ENCODE measurements at places on chromosomes 5 and 9. TPM values are rescaled to one million over a fixed set of nuclear protein-coding genes. Genes with fewer than 3 reads are reported as not detected.
A peak's percentile ranks its signal among the peaks of the same experiment; 100 is the strongest.

- DNase-seq = no peak
Measured at GRCh38 chr9:83937861-83938455, 16.7 kb upstream of the KIF27 start.

GRCh38 chr5:176731506-176732160 is 78.7 kb upstream of the UNC5A start:
- DNase-seq = peak; percentile 4

DNA sequence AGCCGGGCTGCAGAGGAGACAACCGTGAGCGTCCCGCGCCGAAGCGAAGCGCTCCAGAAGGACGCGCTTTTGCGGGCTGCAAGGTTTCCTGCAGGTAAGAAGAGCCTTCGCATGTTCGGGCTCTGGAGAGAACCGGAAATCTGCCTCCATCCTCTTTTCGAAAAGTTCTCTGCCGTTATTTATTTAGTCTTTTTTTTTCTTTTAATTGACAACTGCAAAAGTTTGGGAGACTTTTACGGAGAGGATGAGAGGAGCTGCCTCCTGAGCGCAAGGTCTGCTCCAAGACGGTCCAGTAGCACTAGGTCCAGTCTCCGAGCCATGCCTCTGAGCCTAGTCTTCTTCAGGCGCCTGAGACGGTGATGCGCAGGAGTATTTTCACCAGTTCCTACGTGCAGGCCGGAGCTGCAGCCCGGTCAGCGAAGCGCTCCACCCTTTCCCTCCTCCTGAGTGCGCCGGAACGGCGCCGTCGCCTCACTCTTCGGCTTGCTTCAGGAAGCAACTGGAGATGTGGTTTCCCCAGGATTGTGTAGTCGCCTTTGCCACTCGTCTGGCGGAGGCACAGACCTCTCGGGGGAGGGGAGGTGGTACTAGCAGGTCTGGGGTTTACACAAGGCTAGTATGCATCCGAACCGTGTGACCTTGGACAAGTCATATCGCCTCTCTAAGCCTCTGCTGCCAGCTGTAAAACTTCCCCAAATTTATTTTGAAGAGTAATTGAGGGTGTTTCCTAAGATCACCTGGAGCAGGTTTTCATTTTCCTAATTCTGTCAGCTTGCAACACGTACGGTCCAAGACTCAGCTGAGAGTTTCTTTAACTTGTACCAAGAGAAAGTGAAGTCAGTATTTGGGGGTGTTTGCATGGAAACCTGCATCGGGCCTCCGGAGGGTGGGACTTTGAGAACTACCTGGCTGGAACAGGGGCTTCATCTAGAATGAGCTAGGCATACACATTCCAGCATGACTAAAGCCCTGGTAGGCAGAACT is 4.5 kb downstream of the POU4F3 start:
- DNase-seq = peak; percentile 52

- no peak for DNase-seq
Measured at GRCh38 chr9:109416135-109416706, 81.9 kb downstream of the PTPN3 start.

DNA sequence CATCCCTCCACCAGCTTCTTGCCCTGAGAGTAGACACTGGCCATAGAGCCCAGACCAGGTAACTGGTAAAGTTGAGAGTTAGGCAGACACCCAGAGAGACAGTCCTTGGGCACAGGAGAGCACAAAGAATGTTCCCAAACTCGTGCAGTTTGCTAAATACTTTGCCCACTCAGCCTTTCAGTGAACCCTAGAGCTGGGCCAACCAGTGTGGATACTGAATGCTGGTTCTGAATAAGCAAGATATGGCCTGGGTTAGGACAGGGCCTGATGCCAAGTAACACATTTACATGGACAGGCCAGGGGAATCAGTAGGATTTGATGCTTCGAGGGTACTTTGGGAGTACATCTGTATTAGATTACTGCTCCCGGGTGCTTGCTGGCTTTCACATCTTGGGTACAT is 185.4 kb downstream of the SH3GL2 start:
- DNase-seq = no peak

DNA sequence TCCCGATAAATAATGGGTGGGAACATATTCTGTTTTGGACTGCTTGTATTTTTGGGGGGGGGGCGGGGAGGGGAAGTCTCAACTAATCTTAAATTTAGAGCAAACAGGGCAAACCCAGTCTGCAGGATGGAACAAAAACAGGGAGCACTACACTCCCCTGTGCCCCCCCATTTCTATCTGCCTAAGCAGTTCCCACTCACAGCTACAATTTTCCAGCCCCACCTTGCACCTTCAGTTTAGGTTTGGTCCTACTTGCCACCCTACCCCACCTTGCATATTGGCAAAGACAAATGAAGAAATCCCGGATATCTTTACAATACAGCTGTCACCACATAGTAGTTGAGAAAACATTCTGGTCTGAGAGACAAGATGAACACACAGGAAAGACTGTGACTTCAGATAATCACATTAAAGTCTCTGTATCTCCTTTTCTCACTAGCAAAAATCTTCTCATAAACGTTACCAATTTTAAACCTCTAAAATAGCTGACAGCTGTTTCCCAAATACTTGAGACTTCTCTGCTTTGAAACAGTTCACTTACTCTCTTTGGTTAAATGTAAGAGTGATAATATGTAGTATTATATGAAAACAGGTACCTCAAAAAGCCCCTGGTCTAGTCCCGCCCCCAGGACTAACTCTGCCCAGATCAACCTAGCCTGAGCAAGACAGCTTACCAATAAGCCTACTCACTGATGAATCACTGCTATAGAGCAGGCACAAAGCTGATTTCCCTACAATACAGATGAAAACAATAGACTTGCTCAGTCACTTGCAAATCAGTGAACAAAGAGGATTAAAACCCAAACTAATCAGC is 5.2 kb upstream of the RAPGEF6 start:
- no peak for DNase-seq

- DNase-seq = no peak
Measured at GRCh38 chr5:141672841-141673813, 8.9 kb downstream of the ARAP3 start.

GRCh38 chr5:93274291-93274690 is 306.7 kb downstream of the NR2F1-AS1 start:
- no peak for DNase-seq

GRCh38 chr5:178202541-178202940 is 1.8 kb upstream of the HNRNPAB start:
- peak; percentile 5 for DNase-seq

CARD9 gene
- 0.96 TPM for total RNA-seq

SPATA31C1 gene
- total RNA-seq = not detected

ARRDC1 gene
- total RNA-seq = 48.3 TPM

IL13 gene
- total RNA-seq = not detected

MYMK gene
- 0.34 TPM for total RNA-seq

COL15A1 gene
- 0.44 TPM for total RNA-seq

ZNG1C gene
- total RNA-seq = 27.4 TPM

JAKMIP2 gene
- 11.8 TPM for total RNA-seq

CNTNAP3 gene
- 4.8 TPM for total RNA-seq

IL3 gene
- total RNA-seq = not detected

Measured in WTC11 (cell line).